ENCODE measurements at places on chromosomes 13 and 19.

DNA sequence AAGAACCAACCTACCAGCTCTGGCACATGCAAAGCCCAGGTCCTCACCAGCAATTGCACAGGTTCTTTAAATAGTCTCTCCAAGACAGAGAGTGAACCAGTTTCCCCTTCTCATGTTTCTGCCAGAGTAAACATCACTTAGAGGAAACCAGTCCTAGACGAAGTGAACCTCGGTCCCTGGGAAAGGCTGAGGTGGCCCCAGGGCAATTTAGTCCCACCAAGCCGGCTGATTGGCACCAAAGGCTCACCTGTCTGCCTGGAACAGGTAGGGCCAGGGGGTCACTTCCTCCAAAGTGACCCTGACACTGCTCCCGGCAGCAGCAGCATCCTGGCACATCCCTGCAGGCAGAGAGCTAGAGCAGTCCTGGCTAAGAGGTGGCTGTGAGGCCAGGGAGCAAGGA, 122.9 kb upstream of the ZNF507 start:
- no peak for DNase-seq

DNA sequence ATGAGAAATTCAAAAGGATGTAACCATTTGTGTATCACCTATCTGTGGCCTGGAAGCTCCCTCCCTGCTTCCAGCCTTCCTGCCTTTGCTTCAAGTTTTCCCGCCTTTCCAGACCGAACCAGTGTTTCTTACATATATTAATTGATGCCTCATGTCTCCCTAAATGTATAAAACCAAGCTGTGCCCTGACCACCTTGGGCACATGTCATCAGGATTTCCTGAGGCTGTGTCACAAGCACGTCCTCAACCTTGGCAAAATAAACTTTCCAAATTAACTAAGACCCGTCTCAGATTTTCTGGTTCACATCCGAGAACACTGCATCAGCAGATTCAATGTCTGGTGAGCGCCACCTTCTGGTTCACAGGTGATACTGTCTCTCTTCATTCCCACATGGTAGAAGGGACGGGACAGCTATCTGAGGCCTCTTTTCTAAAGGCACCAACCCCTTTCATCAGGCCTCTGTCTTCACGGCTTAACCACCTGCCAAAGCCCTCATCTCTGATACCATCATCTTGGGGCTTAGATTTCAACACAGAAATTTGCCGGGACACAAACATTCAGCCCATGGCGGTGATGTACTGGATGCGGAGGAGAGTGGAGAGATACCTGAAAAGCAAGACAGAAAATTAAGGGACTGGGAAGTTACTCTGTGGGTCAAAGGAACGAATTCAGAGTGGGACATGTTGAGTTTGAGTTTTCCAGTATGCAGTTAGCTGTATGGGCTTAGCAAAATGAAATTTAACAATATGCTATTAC, 58.7 kb upstream of the PABPC3 start:
- DNase-seq, result peak; percentile 5

DNA sequence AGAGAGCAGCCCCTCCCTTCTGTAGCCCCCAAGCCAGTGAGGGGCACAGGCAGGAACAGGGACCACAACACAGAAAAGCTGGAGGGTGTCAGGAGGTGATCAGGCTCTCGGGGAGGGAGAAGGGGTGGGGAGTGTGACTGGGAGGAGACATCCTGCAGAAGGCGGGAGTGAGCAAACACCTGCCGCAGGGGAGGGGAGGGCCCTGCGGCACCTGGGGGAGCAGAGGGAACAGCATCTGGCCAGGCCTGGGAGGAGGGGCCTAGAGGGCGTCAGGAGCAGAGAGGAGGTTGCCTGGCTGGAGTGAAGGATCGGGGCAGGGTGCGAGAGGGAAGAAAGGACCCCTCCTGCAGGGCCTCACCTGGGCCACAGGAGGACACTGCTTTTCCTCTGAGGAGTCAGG, 4.2 kb downstream of the KLK3 start:
- no peak for DNase-seq

DNA sequence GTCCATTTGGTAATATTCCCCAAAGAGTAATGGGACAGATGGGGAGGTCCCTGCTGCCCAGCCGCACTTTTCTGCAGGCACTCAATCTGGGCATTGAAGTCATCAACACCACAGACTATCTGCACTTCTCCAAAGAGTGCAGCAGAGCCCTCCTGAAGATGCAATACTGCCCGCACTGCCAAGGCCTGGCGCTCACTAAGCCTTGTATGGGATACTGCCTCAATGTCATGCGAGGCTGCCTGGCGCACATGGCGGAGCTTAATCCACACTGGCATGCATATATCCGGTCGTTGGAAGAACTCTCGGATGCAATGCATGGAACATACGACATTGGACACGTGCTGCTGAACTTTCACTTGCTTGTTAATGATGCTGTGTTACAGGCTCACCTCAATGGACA, 295.0 kb downstream of the GPC5 start:
- no peak for DNase-seq

Measured in stimulated activated CD4-positive, alpha-beta T cell treated with anti-CD3 and anti-CD28 coated beads, Interleukin-1b, Interleukin-23, amount 100 ng/mL, for 24 hours (primary cell).